Hair follicle dermal papilla cell (primary cell): ENCODE measurements at places on chromosomes 1 and 21. TPM values are rescaled to one million over a fixed set of nuclear protein-coding genes. Genes with fewer than 3 reads are reported as not detected.

Gene TNFRSF14
- total RNA-seq = 30.6 and 38.6 TPM in 2 replicates

Gene RXFP4
- total RNA-seq = not detected in 2 replicates

Gene ZMYND12
- 0.65 and 1.3 TPM in 2 replicates for total RNA-seq

Gene PRAMEF12
- not detected in 2 replicates for total RNA-seq

Gene CAP1
- total RNA-seq = 427 and 489 TPM in 2 replicates

Gene RXRG
- not detected in 2 replicates for total RNA-seq

Gene MAB21L3
- total RNA-seq = 0.32 and 0.36 TPM in 2 replicates

Gene AMY1A
- total RNA-seq = not detected in 2 replicates

Gene KRTAP26-1
- not detected in 2 replicates for total RNA-seq

Gene NR1I3
- total RNA-seq = not detected in 2 replicates

Gene LAPTM5
- total RNA-seq = 0.97 TPM in 2 replicates

Gene FCRL2
- total RNA-seq = not detected in 2 replicates

Gene TNNT2
- not detected in 2 replicates for total RNA-seq

Gene NHLH1
- total RNA-seq = 0.12 and 0.16 TPM in 2 replicates

Gene HFM1
- total RNA-seq = 0.49 and 1.1 TPM in 2 replicates

Gene CDC42
- 432 and 437 TPM in 2 replicates for total RNA-seq

Gene CFAP45
- total RNA-seq = 0.12 and 0.16 TPM in 2 replicates
